Adrenal gland (tissue), 19 donors: ENCODE measurements at places on chromosomes 11 and 22.

GRCh38 chr11:81839976-81840375 lies 893.7 kb downstream of the FAM181B start:
- DNase-seq, result no peak

- no peak for DNase-seq
These were observed 203.7 kb upstream of the MTMR2 start for GRCh38 chr11:96127596-96127959.

DNA sequence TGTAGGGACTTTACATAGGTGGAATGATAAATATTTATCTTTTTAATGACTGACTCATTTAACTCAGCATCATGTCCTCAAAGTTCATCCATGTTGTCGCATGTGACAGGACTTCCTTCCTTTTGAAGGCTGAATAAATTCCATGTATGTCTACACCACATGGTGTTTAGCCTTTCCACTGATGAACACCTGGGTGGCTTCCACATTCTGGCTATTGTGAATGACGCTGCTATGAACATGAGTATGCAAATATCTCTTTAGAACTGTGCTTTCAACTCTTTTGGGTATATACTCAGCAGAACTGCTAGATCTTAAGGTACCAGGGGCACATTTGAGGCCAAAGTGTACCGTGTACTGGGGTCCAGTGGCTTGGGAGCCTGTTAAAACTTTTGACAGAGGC lies 24.1 kb downstream of the LARGE1 start:
- no peak for DNase-seq

DNA sequence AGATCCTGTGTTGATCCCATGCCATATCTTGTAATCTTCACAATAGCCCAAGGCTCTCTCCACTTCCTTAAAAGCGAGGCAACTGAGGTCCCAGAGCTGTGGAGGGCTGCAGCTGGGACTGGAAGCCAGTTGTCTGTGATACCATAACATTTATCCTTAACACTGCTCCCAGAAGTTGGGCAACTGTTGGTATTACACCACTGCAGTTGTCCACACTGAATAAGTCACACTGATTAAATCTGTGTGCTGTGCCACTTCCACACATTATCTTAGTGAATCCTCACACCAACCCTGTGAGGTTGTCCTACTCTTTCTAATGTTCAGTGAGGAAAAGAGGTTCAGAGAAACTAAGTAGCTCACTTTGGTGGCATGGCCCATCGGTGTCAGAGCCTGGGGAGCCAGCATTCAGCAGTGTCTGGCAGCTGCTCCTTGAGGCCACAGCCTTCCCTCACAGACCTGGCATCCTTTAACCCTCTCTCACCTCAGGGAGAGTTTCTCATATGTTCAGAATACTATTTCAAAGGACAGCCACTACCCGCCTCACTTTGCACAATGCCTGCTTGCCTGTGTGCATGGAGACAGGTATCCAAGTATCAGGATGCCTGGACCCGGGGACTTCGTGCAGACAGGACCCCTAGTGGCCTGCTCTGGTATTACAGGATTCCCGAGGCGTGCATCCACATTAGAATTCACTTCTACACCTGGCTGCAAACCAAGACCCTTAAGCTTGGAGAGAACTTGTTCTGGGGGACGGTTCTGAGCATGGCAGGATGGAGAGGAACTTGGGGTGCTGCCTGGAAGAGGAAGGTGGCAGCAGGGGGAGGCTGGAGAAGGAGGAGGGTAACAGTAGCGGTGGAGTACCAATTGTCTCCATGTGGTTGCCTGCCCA lies 221.9 kb upstream of the TBCEL start:
- peak; percentile 65 for DNase-seq

DNA sequence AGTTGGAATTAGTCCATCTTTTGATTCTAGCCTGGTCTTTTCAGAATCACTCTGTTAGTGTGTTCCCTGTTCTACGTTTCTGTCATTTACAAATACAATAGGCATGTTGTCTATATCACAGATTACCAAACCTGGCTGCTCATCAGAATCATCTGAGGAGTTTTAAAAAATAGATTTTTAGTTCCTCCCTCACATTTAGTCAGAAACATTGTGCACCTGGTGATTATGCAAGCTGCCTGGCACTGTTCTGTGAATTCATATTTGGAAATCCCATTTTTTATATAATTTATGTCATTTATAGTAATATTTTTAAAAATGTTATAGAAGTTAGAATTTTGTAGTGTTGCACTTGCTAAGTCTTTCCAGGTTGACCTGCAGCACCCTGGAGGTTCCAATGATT lies 107.3 kb downstream of the PDE3B start:
- DNase-seq, result no peak

GRCh38 chr11:68369756-68370155 lies 57.4 kb downstream of the LRP5 start:
- no peak for DNase-seq

DNA sequence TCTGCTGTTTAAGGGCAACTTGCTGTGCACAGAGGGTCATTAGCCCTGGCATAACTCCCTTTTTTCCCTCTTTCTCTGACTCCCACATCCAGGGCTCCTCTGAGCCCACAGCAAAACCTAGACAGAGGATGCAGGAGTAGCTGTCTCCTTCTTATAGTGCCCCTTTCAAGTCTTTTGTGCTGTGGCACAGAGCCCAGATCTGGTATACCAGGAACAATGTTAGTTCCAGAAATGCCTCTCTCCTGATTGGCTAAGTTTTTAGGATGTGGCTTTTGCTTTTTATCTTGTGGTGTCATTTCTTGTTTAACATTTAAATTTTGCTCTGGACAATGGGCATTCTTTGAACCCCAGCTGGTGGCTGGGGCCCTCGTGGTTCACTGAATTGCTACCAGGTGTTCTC lies 25.6 kb upstream of the RRM1 start:
- no peak for DNase-seq

DNA sequence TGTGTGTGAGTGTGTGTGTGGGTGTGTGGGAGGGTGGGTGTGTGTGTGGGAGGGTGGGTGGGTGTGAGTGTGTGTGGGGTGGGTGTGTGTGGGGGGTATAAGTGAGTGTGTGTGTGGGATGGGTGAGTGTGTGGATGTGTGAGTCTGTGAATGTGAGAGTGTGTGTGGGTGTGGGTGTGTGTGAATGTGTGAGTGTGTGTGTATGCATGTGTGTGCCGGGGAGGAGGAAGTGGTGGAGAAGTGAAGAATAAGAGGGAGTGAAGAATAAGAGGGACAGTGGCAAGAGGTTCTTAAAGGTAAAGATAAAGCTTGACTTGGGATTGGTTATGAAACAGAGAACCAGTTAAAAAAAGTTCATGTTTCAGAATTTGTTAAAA lies 54.0 kb downstream of the PRR5L start:
- DNase-seq, result no peak

DNA sequence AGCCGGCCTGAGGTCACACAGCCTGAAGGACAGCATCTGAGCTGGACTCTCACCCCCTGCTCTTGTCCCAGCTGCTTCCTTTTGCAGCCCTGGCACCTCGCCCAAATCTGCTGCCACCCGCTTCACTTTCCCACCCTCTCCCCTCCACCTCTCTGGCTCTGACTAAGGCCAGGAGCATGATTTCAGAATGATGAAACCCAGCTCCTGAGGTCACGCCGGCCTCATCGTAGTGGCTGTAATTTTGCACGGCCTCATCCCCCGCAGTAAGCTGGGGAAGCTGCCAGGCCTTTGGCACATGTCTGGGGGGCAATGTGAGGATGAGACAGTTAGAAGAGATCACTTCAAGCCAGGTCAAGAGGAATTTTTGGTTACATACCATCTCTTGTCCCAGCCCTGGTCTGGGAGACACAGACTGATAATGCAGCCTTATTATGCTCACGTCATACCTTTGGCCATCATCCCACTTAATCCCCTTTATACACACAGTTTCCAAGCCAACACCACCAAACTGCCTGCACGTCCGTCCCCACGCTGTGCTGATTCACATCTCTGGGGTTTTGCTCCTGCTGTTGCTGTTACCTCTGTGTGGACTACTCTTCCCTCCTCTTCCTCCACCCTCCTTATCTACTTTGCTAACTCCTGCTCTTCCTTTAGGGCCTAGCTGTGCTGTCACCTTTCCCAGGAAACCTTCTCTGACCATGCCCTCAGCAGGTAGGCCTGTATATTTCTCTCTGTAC lies 58.1 kb downstream of the CHRDL2 start:
- DNase-seq, result peak; percentile 78

- DNase-seq, result no peak
These were observed 73.2 kb downstream of the FAT3 start for GRCh38 chr11:92297567-92298553.

DNA sequence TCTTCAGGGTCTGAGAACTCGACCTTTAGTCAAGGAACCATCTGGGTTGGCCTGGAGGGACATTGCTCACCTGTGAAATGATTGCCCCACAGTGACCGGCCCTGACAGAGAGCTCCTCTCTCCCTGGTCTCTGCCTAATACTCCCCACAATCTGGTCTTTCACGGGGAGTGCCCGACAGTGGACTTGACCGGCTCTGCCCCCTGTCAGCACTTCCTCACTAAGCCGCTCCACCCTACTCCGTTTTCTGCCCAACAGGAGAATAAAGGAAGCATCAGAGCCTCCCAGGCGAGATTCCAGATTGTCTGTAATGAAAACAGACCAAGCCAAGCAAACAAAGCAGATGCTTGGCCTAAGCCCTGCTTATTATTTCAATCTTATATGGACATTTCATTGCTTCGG lies 87.8 kb downstream of the FBXO7 start:
- no peak for DNase-seq

GRCh38 chr11:135033540-135033939 lies 621.5 kb upstream of the B3GAT1 start:
- DNase-seq, result no peak

GRCh38 chr11:1747753-1748635 lies 2.4 kb downstream of the IFITM10 start:
- peak; percentile 83 for DNase-seq

DNA sequence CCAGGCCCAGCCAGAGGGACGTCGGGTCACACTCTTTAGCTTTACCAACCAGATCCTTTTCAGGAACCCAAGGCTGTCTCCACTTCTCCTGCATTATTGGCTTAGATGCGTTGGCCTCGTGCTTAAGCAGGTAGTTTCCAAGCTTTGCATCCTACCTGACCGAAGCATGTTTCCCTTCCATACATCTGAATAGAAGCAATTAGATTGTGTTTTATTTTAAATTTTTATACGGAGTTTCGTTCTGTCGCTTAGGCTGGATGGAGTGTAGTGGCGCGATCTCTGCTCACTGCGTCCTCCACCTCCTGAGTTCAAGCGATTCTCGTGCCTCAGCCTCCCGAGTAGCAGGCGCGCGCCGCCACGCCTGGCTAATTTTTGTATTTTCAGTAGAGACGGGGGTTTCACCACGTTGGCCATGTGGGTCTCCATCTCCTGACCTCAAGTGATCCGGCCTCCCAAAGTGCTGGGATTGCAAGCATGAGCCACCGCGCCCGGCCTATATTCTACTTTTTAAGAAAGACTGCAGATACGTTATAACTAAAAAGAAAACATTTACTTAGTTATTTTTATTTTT lies 677 bp downstream of the DYNC2H1 start:
- no peak for DNase-seq

DNA sequence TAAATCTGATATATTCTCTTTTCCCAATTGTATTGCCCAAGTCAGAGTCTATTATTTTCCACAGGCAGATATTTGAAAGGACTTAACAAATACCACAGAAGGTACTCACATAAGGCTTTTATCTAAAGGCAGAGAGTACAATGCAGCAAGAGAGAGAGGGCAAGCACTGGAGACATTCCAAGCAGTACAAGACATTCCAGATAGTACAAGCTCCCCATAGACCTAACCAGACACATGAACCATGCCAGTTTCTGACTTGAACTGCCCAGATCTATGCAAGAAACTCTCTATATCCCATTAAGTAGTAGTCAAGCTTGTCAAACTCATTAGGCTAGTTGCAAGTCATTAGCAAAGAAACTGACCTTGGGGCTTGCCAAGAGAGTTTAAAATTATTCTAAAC lies 11.2 kb upstream of the MS4A6E start:
- DNase-seq, result no peak

GRCh38 chr11:123183391-123184099 lies 11.5 kb downstream of the CLMP start:
- DNase-seq, result no peak

- DNase-seq, result peak; percentile 65
These were observed 33.9 kb downstream of the PRDM11 start for GRCh38 chr11:45180179-45180847.

GRCh38 chr22:50532824-50533796 lies 3.3 kb upstream of the TYMP start:
- no peak for DNase-seq

- DNase-seq, result no peak
These were observed 12.2 kb upstream of the NNMT start for GRCh38 chr11:114284021-114284420.

GRCh38 chr22:38504731-38505540 lies 1.2 kb downstream of the DDX17 start:
- peak; percentile 76 for DNase-seq

DNA sequence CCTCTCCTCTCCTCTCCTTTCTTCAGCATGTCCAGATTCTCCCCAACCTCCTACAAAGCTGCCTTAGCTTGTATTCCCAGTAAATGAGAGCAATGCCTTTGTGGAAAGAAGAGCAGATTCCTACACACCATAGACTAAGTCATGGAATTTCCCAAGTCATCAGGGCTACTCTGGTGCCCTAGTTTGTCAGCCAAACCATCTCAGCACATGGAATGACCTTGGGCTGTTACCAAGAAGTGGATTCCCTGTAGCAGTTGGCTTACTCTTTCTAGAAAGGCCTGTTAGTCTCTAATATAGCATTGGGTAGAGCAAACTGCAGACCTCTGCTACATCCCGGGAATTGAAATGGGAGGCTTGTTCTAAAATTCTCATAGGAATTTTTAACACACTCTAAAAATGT lies 108.9 kb upstream of the OLFML1 start:
- no peak for DNase-seq

GRCh38 chr11:62120001-62120400 lies 3.8 kb upstream of the INCENP start:
- no peak for DNase-seq

- no peak for DNase-seq
These were observed 2.5 kb downstream of the MAML2 start for GRCh38 chr11:96340555-96340885.

DNA sequence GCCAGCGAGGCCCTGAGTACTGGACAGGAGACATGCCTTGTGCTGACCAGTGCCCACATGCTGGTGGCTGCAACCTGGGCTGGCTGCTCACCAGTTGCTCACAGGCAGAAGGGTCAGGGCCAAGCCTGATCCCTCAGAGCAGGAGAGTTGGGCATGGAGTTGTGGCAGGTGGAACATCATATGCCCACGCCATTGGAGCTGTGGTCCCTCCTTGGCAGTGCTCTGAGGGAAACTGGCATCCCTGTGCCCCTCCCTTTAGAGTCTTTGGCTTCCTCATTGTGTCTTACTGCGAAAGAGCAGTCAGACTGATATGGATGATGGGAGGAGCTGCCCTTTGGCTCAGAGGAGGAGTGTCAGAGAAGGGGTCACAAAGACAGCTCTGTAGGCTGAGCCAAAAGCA lies 3.1 kb upstream of the MYEOV start:
- no peak for DNase-seq
